ENCODE measurements at places on chromosomes 4 and X.

- DNase-seq = no peak
Measured at GRCh38 chr4:139684351-139684750, 18.7 kb downstream of the MGST2 start.

DNA sequence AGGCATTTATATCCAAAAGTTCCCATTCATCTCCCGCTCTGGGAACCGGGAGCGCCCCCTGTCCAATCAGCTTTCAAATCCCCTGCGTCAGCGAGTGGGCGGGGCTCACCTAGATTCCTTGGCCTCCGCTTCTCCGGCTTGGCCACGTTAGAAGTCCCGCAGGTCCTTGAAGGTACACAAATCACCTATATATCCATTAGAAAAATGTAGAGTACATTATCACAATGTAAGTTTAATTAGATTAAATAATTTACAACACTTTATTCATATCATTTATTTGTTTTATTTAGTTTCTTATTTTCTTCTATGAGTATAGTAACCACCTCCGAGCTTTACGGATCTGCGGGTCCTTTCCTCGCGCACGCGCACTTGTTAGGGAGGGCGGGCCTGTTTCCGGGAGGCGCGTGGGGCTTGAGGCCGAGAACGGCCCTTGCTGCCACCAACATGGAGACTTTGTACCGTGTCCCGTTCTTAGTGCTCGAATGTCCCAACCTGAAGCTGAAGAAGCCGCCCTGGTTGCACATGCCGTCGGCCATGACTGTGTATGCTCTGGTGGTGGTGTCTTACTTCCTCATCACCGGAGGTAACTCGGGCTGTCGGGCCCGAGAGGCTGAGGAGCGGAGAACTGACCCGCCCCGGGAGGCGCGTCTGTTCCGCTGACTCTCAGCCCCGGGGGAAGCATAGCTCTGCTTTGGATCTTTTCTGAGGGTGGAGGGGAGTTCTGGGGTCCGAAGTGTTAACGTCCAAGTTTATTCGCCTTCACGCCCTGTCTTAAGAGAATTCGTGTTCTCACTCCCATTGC lies at the start of gene OSTC:
Gene OSTC (plus strand): TSS at position 388 of the 802 bp plus-strand sequence. CDS start 57 bp downstream, at position 445.
- DNase-seq = peak; percentile 83

- no peak for DNase-seq
Measured at GRCh38 chr4:177281351-177281909, 28.2 kb upstream of the NEIL3 start.

DNA sequence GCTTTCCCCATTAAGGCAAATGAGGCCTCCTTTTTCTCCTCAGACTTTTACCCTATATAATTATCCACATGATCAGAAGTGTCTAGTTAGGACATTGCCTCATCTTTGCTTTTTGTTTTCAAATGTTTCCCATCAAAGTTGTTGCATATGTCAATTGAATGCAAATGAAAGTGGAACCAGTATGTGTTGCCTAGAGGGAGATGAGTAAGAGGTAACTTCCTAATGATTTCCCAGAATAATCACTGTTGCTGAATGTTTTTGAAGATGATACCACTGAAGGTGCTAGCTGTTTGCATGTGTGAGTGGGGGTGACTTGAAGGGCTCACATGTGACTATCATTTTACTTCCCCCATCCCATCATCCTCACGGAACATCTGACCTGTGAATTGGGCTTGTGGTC lies 33.9 kb downstream of the PAK3 start:
- DNase-seq = no peak

- no peak for DNase-seq
Measured at GRCh38 chr4:120692964-120693363, 229.6 kb downstream of the PRDM5 start.

DNA sequence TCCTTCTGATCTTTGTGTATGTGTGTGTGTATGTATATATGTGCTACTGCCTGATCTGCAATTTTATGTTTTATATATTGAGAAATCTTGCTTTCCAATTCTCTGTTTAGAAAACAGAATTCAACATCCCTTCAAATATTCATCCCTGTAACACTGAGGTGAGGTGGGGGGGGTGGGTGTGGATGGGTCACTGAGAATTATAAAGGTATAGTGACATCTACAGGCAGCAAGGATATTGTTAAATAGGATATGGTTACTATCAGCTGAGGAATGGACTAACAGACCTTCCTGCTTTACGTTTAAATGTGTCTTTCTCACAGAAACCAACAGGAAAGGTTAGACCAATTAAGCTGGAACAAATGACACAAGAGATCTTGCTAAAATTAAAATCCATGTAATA lies 19.0 kb upstream of the MAGEB2 start:
- no peak for DNase-seq

DNA sequence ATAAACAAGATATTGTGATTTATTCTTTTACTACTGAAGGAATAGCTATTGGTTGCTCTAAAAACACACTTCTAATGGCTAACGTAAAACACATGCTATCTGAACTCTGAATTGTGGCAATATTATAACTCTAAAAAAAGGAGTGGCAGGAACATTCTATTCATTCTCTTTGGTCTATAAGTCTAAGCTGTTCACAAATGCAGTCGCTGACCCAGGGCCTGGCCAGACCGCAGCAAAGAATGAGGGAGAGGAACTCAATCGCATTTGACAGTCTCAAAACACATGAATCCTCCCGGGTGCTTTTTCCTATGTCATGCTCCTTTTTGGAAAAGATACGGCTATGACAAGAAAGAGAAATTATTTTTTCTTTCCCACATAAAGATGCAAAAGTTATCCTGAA lies 651.6 kb upstream of the PITX2 start:
- DNase-seq = no peak

GRCh38 chr4:122091836-122092405 lies 60.2 kb upstream of the BLTP1 start:
- DNase-seq = no peak

DNA sequence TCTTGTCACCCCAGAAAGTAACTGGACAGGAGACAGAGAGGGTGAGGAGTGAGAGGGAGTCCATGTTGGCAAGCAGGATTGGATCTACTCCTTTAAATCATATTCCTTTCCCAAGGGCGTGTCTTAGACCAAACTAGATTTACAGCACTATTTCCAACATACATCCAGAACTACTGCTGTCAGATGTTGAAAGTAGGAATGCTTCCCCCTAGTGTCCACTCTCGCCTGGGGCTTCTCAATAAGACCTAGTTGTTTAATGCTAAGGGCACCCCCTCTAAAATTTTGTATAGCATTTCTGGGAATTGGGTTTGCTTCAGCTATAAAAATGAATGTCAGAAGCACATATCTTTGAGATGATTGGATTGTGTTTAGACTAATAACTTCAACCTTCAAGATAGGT lies 13.3 kb downstream of the OFD1 start:
- no peak for DNase-seq

DNA sequence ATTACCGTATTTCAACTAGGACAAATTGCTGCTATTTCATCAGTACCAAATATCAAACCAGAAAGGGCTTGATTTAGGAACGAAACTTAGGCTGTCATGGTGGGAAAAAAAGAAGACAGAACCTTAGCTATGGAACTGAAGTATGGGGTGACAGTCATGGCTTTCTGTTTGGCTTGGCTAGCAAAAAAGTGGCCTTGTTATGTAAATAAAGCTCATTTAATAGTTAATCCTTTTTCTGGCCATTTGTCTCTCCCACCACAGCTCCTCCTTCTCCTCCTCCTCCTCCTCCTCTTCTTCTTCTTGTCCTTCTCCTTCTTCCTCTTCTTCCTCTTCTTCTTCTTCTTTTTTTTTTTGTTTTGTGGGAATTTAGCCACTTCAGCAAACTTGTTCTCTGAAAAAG lies 434.7 kb upstream of the NDST4 start:
- no peak for DNase-seq

- no peak for DNase-seq
Measured at GRCh38 chr4:112170451-112170993, 25.3 kb downstream of the FAM241A start.

- no peak for DNase-seq
Measured at GRCh38 chr4:33714971-33715370, 2529.3 kb downstream of the ARAP2 start.

DNA sequence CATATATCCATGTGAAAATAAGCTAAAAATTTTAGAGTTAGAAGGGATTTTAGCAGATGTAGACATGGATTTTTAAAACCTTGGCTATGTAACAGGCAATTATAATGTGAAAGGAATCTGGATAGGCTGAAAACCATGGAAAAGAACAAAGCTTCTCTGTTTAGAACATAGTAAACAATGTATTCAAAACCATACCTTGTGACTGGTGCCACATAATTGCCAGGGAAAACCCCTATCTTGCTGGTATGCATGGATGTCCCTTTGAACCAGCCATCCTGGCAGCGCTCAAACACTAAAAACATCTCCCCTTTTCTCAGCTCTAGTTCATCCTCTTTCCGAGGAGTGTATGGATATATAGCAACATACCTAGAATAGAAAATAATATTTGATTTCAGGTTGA lies 110.6 kb upstream of the CBR4 start:
- DNase-seq = no peak

- DNase-seq = no peak
Measured at GRCh38 chrX:119486745-119487144, 18.5 kb downstream of the SLC25A5 start.

DNA sequence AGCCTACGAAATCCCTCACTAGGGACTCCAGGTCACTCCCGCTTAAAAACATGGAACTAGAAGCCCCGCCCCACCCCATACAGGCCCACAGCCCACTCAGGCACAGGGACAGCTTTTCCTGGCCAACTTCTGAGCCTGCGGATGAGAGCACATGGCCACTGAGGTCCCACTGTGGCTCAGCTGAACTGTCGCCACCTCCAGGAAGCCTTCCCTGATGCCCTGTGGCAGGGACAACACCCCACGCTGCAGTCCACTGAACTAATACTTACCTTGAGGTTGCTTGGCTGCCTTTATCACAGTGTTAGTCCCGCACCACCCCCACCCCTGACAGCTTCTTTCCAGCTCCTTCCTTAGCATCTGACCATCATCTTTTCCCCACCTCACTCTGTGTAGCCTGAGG lies 39.3 kb upstream of the MAN2B2 start:
- no peak for DNase-seq

DNA sequence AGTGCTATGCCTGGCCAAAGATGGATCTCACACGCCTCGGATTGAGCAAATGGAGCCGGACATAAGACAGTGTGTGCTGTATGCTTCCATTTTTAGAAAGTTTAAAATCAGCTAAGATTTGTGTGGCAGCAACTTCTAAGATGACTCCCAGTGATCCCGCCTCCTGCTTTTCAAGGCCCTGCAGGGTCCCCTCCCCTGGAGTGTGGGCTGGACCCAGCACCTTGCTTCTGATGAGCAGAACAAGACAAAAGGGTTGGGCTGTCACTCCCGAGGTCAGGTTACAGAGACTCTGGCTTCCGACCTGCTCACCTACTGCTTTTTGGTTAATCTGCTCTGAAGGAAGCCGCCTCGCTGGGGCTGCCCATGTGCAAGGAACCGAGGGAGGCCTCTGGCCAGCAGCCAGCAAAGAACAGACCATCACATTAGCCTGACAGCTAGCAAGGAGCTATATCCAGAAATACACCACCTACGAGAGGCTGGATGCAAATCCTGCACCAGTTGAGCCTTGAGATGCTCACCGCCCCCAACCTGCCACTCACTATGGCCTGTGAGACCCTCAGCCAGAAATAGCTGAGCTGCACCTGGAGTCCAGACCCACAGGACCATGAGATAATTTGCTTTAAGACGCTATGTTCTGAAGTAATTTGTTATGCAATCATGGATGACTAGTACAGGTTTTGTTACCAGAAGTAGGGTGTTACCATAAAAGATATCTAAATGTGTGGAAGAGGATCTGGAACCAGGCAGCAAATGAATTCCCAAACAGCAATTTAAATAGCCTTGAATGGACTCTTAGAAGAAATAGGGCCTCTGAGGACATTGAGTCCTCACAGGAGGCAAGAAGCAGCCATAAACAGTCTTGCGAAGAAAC lies 47.6 kb downstream of the CRMP1 start:
- no peak for DNase-seq

- no peak for DNase-seq
Measured at GRCh38 chr4:26161030-26161824, 159.6 kb upstream of the RBPJ start.

DNA sequence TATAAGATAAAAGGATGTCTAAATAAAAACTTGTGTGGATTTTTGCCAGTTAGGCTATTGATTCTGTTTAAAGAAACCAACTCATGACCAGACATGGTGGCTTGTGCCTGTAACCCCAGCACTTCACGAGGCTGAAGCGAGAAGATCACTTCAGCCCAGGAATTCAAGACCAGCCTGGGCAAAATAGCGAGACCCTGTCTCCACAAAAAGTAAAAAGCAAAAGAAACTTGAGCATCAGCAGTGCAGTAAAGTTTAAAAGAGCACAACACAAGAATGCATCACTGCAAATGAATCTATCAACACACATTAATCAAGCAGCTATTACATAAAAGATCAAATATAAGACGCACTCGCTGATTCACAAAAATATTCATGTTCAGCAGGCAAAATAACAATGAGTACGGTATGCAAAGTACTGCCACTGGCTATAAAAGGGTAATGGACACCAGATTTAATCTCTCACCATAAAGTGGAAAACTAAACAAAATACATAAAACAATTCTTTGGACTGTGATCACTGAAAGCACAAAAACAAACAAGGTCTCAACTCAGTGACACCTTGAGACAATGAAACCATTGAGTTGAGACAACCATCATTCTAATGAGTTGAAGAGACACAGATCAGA lies 41.3 kb downstream of the LRBA start:
- DNase-seq = no peak

DNA sequence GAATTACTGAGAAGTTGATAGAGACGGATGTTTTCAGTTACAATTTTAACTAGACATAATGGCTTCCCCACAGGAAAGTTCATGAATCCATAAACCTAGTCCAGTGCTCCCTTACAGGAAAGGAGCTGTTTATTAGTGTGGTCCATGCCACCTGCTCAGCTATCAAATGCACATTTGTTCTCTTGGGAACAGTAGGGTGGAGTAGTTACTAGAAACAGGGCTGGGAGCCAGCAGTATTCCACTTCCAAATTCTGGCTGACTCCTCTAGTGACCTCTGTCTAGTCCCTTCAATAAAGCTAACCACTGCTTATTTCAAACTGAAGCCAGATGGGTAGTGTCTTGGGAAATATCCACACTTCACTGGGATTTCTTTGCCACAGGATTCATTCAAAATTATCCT lies 88.4 kb upstream of the TLL1 start:
- no peak for DNase-seq

- no peak for DNase-seq
Measured at GRCh38 chr4:136637071-136637777, 895.1 kb downstream of the PCDH18 start.

- no peak for DNase-seq
Measured at GRCh38 chrX:10893366-10893765, 217.8 kb upstream of the HCCS start.

GRCh38 chrX:154468217-154468616 lies 10.1 kb downstream of the PLXNA3 start:
- no peak for DNase-seq

GRCh38 chr4:48557478-48557877 lies 67.4 kb downstream of the ZAR1 start:
- no peak for DNase-seq

- no peak for DNase-seq
Measured at GRCh38 chrX:47214435-47215077, 3.9 kb upstream of the CDK16 start.

GRCh38 chr4:79325864-79326328 lies at the start of gene NAA11:
NAA11 (minus strand) TSS chr4:79326061; CDS start chr4:79325877, 184 bp downstream.
- no peak for DNase-seq
